Activated CD4-positive, alpha-beta T cell treated with anti-CD3 and anti-CD28 coated beads for 36 hours (primary cell): ENCODE measurements at places on chromosomes 3 and 15. TPM values are rescaled to one million over a fixed set of nuclear protein-coding genes. Genes with fewer than 3 reads are reported as not detected.
A peak's percentile ranks its signal among the peaks of the same experiment; 100 is the strongest.

SLC24A5 gene
- total RNA-seq = not detected

CPEB1 gene
- total RNA-seq = 0.16 TPM

TF gene
- 0.11 TPM for total RNA-seq

DNA sequence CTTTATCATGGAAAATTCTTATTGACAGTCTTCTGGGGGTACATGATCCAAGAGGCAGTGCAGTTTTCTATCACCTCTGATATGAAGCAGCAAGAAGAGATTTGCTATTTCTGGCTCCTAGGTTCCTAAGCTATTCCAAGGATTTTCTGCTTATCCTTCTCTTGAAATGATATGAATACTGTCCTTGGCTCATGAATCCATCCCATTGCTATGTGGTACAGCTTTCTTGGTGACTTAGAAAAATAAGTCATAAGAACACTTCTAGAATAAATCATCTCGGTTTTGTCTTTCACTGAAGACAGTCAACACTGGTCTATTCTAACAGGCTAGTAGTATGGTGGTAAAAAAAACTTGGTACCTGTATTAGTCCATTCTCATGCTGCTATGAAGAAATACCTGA lies 333.6 kb upstream of the RASGRP1 start:
- DNase-seq = no peak

GRCh38 chr15:76339305-76340197 lies 3.0 kb downstream of the ISL2 start:
- peak; percentile 35 for DNase-seq

DNA sequence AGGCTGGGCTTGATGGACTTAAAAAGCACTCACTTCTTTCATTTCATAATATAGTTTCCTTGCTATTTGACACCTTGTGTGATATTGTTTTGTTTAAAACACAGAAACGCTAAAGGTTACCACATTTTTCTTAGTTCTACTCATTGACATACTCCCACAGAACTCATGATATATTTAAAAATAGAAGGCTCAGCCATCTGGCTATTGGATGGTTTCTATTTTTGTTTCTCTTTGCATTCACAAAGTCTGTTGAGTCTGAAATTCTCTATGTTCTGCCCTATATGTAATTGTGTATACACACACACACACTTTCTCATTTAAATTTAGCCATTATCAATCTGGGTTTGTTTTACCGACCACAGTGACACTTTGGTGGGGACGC lies 128.2 kb downstream of the SOX2 start:
- DNase-seq = no peak

GRCh38 chr3:14415501-14415900 lies 13.1 kb downstream of the SLC6A6 start:
- no peak for DNase-seq
